ENCODE measurements at places on chromosomes 5 and 9.

DNA sequence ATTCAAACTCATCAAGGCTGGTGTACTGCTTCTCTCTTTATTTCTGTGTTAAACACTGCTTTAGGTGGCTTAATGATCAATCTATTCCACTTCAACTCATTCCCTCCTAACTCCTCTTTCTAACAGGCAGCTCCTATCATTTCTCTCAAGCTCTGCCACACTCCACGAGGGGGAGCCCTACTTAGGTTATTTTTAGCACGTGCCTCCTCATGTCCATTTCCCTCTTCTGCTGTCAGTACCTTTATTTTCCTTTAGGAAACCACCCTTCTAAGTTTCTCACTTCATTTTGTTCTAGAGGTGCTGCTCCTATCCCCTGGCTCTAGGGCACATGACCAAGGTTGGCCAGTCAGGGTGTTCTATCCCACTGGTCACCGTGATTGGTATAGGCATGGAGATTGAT lies 6.7 kb upstream of the BRINP1 start:
- DNase-seq: no peak

GRCh38 chr9:24218656-24219055 lies 327.0 kb downstream of the IZUMO3 start:
- DNase-seq: no peak

GRCh38 chr5:150131461-150131860 lies 24.2 kb downstream of the PDGFRB start:
- no peak for DNase-seq

DNA sequence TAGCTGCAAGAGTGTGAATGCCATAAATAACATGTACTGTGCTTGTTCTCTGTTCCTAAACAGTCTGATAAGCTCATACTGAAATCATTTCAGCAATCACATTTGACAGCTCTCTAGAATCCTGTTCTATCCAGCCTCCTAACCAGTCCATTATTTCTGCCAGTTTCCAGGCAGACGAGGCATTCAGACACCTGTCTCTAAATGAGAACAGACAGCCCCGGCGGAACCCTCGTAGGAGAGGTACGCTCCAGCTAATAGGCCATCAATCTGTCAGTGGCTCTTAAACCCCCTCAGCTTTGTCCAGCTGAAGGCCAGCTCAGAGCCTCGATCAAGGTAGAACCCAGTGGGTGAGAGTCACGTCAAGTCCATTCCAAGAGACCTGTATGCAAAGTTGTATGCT lies 272.3 kb downstream of the GLIS3 start:
- DNase-seq: no peak

DNA sequence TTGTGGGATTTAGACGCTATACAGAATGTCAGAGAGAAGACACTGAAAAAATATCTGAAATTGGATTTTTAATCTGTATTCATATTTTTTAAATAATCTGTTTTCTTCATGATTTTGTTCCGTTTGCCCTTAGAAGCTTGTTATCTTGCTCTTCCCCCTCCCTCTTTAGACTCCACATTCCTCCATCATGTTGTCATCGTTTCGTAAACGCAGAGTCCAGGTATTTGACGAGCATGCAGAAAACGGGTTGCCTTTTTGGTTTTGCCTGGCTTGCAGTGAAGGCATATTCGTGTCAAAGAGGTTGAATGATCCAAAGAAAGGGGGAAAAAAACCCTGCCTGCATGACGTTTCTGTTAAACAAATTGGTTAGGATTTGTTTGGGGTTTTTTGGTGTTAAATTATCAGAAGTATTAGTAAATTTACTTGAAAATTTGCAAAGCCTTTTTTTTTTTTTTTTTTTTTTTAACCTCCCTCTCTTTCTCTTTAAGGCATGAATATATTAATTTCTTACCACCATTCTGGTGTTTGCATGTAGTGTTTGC lies 2.9 kb downstream of the SPTAN1 start:
- no peak for DNase-seq

DNA sequence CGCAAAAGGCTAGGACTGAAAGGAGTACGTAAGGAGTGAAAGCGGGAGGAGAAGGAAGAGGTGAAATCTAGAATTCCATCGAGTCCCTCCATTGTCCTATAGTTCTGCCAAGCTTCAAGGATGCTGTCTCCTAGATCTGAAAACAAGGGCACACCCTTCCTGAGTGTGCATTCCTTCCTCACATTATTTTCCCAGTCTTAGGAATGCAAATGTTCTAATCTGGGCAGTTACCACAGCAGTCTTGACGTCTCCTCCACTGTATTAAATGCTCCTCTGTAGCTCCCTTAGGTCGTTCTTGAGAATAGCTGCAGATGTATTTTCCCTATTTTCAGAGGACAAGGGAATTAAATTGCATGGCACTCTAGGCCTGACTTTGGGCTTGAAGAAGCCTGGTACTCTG lies 127.6 kb downstream of the SLIT3 start:
- no peak for DNase-seq

- DNase-seq: no peak
Observed at GRCh38 chr5:20050262-20050661, 62.3 kb upstream of the CDH18 start.

DNA sequence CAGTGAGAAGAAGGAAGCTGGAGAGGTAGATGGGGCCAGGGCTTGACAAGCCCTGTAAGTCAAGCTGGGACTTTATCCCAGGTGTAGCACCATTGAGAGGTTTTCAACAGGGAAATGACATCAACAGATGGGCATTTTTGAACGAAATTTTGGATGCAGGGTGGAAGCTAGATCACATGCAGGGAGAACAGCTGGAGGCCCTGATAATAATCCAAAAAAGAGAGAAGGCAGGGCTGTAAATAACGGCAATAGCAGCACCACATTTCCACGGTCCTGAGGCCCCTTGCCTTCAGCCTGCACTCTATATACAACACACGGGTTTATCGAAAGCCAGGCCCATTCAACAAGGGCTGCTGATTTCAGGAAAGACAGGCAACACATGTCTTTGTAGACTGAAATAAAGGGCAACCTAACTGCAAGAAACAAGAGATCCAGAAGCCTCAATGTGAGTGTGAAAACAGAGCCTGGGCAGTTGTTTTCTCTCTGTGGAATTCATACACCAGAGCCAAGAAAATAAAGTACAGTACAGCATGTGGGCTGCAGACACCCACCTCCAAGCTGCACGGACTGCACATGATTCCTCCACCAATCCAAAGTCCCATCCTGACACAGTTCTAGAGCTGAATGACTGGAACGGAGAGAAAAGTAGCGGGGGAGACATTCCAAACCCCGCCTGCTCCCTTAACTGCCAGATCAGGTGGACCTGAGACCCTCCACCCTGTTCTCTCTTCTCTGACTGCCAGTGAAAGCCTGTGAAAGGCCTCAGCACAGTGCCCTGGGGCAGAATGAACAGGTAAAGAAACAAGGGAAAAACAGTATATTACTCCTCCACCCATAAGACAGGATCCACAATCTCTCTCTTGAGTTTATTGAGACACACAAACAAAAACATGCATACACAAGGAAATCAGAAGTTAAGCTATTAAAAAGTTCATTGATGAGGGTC lies 36.3 kb downstream of the KLHL3 start:
- no peak for DNase-seq
